NCI-H2029 treated with DMSO at 0.1 percent for 48 hours (cell line): ENCODE measurements at places on chromosomes 5 and 9.

GRCh38 chr5:91794856-91795548 lies 411.9 kb upstream of the ARRDC3 start:
- no peak for DNase-seq

DNA sequence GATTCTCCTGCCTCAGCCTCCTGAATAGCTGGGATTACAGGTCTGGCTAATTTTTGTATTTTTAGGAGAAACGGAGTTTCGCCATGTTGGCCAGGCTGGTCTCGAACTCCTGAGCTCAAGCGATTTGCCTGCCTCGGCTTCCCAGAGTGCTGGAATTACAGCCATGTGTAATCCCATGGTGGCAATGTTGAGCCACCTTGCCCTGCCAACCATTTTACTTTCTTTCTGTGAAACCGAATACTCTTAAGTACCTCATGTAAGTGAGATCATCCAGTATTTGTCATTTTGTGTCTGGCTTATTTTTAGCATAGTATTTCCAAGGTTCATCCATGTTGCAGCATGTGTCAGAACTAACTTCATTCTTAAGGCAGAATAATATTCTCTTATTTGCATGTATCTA lies 8.2 kb downstream of the PRRC2B start:
- DNase-seq = no peak

GRCh38 chr9:132249123-132249522 lies 87.3 kb downstream of the NTNG2 start:
- DNase-seq = peak; percentile 87

- peak; percentile 70 for DNase-seq
Measured at GRCh38 chr5:59562756-59563389, 330.7 kb downstream of the PDE4D start.

GRCh38 chr5:58760222-58760621 lies 177.3 kb downstream of the RAB3C start:
- no peak for DNase-seq

DNA sequence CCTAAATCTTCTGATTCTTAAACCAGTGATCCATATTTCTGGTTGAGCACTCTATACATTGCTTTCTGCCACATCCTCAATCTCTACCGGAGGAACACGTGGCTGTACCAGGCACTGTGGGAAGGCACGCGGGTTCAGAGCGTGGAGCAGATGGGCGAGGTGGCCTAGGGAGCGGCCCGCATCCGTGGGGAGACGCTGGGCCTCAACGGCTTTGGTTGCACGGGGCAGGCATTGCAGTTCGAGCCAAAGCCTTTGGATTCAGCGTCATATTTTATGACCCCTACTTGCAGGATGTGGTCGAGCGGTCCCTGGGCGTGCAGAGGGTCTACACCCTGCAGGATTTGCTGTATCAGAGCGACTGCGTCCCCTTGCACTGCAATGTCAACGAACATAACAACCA lies 197.2 kb upstream of the RGMB start:
- no peak for DNase-seq

DNA sequence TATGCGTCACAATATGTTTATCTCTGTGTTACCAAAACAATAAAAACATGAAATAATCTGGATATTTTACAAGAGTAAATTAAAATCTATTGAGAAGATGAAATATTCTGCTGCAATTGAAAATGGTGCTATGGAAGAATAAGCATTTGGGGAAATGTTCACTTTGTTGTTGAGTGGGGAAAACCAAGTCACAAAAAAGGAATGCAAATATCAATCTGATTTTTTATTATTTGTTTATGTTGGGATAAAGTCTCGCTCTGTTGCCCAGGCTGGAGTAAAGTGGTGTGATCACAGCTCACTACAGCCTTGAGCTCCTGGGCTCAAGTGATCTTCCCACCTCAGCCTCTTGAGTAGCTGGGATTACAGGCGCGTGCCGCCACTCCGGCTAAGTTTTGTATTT lies 8.6 kb upstream of the F2RL1 start:
- DNase-seq = no peak

- DNase-seq = no peak
Measured at GRCh38 chr9:94577036-94577435, 16.6 kb downstream of the FBP2 start.

DNA sequence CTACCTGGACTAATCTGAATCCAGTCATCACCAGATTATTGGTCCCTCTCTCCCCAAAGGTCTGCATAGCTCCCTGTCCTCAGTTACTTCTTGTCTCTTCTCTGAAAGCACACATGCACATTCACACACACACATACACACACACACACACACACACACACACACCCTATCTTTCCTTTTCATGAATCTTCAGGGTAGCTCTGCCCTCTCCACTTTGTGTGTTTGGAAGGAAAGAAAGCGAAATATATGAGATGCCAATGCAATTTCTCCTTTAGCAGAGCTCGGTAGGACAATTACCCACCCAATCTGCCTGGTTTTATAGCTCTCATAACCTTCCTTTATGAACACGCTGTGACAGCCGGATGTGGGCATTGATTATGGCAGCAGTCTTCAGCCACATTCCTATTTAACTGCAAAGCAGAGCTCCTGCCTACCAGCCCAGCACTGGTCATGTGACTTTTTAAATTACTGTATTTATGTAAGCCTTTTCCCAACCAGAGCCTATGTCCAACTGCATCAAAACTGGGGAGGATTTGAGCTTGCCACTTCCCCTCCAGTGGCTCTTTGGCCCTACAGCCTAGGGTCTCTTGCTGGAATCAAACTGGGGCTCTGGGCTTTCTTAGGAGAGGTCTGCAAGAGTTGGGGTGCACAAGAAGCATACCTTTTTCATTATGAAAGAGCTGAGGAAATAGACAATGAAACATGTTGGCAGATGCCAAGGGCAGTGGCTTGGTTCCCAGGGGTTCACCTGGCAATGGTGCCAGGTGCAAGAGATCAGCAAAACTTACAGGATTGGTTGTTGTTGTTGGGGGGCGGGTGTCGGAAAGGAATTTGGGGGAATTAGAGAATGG lies 20.8 kb upstream of the MATR3 start:
- DNase-seq = no peak

DNA sequence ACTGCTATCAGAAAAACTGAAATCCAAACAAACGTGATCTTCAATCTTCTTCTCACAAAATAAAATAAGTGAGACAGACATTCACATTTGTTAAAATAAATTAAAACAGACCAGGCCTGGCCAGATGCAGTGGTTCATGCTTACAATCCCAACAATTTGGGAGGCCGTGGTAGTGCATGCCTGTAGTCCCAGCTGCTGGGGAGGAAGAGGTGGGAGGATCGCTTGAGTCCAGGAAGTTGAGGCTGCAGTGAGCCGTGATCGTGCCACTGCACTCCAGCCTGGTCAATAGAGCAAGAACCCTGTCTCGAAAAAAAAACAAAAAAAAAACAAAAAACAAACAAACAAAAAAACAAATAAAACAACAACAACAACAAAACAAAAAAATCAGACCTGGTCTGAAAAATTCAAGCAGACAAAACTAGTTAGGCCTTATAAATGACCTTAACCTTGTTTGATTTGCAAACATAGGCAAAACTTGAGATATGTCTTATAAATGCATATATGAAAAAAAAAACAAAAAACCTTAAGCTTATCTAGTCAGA lies 10.8 kb downstream of the MAPKAP1 start:
- no peak for DNase-seq

DNA sequence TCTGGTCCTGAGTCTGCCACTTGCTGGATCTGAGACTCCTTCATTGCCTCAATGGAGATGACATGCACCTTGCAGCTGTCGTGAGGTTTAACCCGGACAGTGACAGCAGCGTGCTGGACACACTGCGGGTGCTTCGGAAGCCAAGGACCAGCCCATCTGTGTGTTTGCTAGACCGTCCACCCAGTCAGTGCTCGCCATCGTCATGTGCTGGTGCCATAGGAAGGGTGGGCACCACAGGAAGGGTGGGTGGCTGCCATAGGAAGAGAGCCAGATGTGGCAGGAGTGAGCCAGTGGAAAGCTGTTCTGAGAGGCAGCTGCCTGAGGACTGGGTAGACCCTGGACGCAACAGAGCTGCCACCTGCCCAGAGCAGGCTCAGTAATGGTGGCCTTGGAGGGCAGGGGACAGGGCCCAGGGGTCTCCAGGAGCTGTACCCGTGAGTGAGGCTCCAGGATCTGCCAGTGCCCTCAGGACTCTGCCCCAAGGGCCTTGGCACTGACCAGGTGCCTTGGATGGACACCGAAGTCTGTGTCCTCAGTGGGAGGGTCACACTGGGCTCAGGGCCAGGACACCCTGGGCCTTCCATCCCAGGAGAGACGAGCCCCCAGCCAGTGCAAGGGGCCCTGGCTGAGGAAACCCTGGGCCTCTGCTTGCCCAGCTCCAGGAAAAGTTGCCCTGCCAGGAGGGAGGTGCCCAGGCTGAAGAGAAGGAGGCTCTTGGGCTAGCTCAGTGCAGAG lies 21.8 kb downstream of the FLT4 start:
- no peak for DNase-seq

DNA sequence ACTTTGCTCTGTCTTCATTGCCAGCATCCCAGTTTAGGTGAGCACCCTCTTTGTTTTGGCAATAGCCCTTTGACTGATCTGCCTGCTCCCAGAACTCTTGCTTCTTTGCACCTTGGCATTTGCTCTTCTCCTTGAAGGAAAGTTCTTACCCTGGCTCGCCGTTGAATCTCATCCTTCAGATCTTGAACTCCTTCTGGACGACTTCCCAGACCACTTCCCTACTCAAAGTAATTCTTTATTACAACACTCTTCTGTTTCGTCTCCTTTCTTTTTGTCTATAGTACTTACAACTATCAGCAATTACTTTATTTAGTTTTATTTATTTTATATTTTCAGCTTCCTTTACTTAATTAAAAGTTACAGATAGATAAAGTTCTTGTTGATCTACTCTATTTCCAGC lies 1510.1 kb downstream of the MAT2B start:
- DNase-seq = no peak

GRCh38 chr9:106576232-106576760 lies 286.7 kb upstream of the ZNF462 start:
- DNase-seq = no peak

DNA sequence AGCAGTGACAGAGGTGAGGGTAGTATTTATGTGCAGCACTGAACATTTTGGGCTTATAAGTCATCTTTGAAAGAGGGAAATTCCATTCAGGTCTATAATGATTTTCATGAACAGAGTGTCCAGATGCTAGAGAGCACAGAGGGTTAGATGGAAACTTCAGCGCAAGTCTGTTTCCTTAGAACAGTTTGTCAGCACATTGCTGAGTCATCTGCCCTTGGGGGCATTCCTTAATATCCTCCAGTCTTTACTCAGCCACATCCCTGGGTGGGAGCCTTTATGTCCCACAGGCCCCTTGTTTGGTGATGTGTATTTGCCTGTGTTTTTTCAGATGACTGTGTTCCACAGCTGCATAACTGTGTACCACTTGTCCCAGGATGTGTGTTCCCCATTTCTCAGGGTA lies 138.5 kb upstream of the S1PR3 start:
- no peak for DNase-seq

- DNase-seq = no peak
Measured at GRCh38 chr9:113380869-113381378, 4.1 kb upstream of the HDHD3 start.

GRCh38 chr5:58240322-58240721 lies 219.6 kb downstream of the PLK2 start:
- DNase-seq = no peak

- no peak for DNase-seq
Measured at GRCh38 chr5:60195551-60195950, 302.0 kb upstream of the PDE4D start.

- no peak for DNase-seq
Measured at GRCh38 chr9:74330487-74331214, 166.5 kb upstream of the RORB start.

- peak; percentile 36 for DNase-seq
Measured at GRCh38 chr9:127049044-127049443, 73.4 kb downstream of the ANGPTL2 start.

DNA sequence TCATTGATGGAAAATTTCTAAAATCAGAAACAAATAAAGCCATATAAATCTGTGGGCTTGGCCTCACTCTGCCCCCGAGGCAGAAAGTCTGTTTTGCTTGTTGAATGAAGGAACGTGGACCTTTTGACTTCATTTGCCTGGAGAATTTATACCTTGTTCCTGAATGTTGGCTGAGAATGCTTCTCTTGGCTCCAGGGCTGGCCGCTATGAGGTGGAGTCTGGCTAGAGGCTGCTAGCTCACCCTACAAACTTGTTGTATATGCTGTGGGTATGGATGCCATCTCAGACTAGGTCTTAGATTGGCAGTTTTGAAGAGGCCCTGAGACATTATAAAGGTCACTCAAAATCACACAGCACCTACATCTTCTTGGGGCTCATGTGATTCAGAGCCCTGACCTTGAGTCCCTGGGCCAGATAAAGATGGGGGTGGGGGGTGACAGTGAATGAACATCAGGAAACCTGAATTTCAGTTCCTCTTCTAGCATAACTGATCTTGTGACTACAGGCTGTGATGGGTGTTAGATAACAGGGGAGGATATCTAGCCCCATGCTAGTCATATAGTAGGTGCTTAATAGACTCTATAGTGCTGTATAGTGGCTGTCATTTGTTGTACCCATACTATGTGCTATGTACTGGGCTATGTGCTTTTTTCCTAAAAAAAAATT lies 2.8 kb downstream of the GM2A start:
- DNase-seq = no peak

- DNase-seq = peak; percentile 75
Measured at GRCh38 chr5:124289130-124289529, 457.3 kb downstream of the ZNF608 start.

DNA sequence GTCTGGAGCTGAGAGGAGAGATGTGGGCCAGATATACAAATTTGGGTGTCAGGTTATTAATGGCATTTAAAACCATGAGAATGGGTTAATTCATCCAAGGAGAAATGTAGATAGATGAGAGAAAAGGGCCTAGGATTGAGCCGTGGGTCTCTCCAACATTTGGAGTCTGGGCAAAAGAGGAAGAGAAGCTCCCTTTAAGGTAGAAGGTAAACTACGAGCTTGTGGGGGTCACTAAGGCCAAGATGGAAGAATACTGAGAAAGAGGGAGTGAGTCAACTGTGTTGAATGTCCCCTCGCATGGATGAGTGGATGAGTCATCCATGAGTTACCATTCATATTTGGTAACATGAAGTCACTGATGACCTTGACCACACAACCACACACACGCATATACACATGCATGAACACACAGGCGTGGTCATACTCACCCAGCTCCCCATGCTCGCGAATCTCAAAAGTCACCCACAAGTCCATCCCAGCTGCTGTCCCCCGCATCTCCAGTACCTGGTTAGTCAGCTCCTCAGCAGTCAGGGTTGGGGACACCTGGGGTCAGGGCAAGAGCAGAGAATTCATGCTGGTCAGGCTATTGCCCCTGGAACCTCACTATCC lies 6.8 kb upstream of the FCHSD1 start:
- no peak for DNase-seq
